Left lung (tissue), 14 donors: ENCODE measurements at places on chromosomes 7 and 10.

DNA sequence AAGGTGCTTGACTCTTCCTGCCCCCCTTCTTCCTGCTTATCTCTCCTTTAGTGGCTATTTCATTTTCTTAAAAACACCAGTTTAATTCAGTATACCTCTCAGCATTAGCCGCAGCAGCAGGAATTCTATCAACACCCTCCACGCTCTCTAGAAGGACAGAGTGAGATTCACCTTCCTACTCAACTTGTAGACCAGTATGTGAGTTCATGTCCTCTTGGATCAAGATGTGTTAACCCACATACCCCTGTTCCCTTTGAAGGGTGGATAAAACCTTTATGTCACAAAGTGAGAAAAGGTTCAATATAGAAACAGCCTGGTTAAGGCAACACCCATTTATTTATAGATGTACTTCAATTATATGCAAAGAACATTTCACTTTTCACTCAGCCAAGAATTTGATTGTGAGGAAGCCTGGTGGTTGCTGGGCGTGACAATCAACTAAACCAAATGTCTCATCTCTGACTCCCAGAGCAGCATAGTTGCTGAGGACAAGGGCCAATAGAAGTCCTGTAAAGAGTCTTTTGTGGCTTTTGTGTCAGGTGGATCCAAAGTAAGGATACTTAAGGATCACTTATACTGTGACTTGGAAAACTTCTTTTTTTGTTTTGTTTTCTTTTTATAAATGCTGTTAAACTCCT lies 617.1 kb downstream of the SORCS3 start:
- no peak for DNase-seq

- no peak for DNase-seq
These were observed 21.3 kb upstream of the SPOCK2 start for GRCh38 chr10:72109636-72110157.

DNA sequence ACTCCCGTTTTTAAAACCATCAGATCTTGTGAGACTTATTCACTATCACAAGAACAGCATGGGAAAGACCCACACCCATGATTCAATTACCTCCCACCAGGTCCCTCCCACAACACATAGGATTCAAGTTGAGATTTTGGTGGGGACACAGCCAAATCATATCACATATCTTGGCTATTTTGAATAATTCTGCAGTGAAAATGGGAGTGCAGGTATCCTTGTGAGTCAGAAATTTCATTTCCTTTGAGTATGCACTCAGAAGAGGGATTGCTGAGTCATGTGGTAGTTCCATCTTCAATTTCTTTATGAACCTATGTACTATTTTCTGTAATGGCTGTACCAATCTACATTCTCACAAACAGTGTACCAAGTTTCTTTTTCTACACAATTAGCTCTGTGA lies 125.8 kb downstream of the ANKRD7 start:
- no peak for DNase-seq

DNA sequence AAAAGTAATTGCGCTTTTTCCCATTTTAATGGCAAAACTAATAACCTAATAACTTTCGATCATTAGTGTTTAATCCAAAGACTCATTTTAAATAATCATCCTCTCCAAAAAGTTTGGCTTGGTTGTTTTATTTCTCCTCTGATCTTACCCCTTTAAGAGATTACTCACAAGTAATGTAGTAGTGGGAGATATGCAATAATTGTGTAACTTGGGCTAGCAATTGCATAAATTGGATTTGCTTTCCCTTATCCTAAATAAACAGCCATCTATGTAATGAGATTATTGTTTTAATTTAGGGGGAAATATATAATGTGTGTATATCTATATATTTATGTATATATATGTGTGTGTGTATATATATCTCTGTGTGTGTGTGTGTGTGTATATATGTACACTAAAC lies 82.5 kb downstream of the RNLS start:
- no peak for DNase-seq

DNA sequence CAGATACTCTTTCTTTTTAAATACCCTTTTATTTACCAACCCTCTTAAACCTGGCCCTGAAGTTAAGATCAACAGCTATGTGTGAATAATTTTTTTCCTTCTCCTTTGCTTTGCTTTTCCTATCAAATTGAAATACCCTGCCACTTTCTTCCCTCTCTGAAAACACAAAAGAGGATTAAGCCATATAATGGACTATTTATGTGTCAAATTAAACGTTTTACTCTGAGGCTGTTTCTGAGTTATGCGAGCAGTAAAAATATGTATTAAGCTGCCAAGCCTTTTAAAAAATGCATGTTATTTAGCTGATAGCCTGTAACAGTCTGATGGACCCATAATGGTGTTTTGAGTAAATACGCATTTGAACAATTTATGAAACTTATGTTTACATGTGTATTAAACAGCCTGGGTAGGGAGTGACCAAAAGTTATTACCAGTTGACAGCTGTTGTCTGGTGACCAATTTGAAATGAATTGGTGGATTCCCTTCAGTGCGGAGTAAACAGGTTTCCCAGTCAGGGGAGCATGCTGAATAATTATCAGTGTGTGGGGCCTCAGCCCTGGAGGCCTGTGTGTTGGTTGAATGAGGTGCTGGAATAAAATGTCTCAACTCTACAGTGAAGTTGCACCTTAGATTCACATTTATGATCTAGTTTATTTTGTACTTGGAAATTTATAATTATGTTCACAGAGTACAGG lies 89.6 kb downstream of the AUTS2 start:
- DNase-seq, result no peak

GRCh38 chr7:87511510-87511909 lies 36.0 kb upstream of the ABCB4 start:
- no peak for DNase-seq

GRCh38 chr10:24333736-24334135 lies 124.8 kb downstream of the KIAA1217 start:
- no peak for DNase-seq

DNA sequence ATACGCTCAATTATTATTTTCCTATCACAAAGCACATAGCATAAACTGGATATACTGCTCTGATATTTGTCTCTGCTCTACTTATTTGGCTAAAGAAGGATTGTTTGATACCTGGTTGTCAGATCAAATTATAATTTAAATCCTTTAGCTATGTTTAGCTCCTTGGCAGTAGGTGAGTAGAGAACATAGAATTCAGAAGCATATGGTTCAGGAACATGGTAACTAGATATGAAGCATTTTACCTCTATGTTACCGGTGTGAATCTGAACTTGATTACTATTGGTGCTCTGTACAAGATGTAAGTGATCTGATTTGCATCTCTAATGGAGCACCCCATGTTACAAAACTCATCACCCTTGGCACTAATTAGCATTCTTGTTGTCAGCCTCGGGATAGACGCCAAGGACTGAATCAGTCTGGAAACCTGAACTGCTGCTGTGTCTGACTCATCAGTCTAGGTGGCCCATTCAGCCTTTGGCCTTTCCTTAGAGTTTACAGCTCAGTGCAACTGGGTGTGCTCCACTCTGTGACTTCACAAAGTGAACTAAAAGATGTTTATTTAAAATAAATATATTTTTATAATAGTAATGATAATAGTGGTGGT lies 12.3 kb upstream of the MYPN start:
- DNase-seq, result no peak

GRCh38 chr7:90719155-90719554 lies 123.0 kb downstream of the CDK14 start:
- DNase-seq, result no peak

GRCh38 chr7:80581486-80582260 lies 56.8 kb upstream of the CD36 start:
- no peak for DNase-seq

GRCh38 chr10:119531067-119531466 lies 11.5 kb downstream of the RGS10 start:
- no peak for DNase-seq

GRCh38 chr7:15915686-15916293 lies 229.3 kb upstream of the MEOX2 start:
- no peak for DNase-seq

- no peak for DNase-seq
These were observed 24.0 kb downstream of the COL26A1 start for GRCh38 chr7:101386558-101387231.

- DNase-seq, result no peak
These were observed 55.4 kb upstream of the FAM3C start for GRCh38 chr7:121451367-121452094.

DNA sequence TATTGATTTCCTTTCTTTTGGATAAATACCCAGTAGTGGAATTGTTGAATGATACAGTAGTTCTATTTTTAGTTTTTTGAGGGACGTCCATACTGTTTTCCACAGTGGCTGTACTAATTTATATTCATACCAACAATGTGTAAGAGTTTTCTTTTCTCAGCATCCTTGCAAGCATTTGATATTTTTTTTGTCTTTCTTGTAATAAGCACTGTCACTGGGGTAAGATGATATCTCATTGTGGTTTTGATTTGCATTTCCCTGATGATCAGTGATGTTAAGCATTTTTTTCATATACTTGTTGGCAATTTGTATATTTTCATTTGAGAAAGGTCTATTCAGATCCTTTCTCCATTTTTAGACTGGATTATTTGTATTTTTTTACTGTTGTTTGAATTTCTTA lies 308.7 kb downstream of the PTEN start:
- DNase-seq, result no peak

DNA sequence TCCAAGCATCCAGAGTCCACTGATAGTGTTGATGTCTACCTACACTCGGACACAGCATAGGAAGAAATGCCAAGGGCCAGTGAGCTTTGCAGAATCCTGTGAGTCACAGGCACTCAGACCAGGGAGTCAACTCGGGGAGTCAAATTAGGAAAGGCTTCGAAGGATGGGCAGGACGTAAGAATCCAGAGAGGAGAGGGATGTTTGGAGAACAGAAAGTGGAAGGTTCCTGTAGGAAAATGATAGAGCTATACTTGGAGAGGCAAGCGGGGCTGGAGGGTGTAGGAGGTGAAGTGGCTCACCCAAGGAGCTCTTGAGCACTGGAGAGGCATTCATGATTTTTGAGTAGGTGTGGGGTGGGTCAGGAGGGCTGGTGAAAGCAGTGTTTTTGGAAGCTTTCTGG lies 3.0 kb downstream of the ZYX start:
- no peak for DNase-seq

- DNase-seq, result no peak
These were observed 26.4 kb upstream of the ITPRID1 start for GRCh38 chr7:31487476-31487875.

- no peak for DNase-seq
These were observed 8.1 kb downstream of the PDE1C start for GRCh38 chr7:32062150-32062549.

GRCh38 chr7:121272676-121273075 lies 56.1 kb upstream of the WNT16 start:
- no peak for DNase-seq

GRCh38 chr7:7772397-7772821 lies 54.0 kb upstream of the RPA3 start:
- no peak for DNase-seq

DNA sequence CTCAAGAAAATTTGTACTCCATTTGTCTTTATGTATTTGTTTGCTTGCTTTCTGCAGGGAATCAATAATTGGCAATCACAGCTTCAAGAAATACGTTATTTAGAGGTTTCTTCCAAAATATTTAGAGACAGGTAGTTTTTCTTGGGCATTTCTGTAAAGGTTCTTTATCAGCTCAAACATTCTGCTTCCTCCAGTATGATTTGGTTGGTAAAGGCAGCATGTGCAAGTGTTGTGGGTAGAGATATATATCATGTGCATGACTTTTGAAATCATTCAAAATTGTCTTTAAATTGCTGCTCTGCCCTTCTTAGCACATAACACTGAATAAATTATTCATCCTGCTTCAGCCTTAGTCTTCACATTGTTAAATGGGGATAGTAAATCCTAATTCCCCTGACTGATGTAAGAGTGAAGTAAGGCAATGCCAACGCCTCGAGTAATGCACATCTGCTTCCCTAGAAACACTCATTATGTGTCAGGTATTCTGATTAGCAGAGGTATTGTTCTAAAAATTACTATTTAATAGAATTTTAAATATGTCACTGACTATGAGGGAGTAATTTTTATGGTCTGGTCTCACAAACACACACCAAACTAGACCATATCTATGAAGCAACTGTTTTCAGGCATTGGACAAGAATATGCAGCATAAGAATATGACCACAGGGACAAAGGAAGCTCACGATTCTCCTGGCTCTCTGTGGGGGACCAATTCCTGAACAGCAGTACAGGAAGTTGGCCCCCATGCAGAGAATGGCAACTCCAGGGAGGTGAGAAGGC lies 77.3 kb upstream of the AKR1E2 start:
- DNase-seq, result no peak

DNA sequence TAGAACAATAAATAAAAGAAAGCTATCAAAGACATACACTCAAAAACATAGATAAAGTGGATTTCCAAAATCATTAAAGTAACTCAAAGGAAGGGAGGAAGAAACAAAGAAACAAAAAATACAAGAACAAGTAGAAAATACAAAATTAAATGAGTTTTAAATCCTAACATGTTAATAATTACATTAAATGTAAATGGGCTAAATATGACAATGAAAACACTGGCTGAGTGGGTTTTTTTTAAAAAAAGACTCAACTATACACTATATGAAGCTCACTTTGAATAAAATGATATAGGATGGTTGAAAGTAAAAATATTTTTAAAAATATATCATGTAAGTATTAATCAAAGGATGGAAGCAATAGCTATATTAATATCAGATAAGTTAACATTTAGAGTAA lies 371.4 kb downstream of the PTPRN2 start:
- no peak for DNase-seq

DNA sequence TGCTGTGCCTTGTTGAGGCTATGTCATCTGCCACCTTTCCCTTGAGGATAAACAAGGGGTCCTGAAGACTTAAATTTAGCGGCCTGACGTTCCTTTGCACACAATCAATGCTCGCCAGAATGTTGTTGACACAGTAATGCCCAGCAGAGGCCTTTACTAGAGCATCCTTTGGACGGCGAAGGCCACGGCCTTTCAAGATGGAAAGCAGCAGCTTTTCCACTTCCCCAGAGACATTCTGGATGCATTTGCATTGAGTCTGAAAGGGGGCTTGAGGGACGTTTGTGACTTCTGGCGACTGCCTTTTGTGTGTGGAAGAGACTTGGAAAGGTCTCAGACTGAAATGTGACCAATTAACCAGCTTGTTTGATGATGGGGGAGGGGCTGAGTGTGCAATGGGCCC lies 52.5 kb downstream of the VWA2 start:
- DNase-seq, result peak; percentile 3

DNA sequence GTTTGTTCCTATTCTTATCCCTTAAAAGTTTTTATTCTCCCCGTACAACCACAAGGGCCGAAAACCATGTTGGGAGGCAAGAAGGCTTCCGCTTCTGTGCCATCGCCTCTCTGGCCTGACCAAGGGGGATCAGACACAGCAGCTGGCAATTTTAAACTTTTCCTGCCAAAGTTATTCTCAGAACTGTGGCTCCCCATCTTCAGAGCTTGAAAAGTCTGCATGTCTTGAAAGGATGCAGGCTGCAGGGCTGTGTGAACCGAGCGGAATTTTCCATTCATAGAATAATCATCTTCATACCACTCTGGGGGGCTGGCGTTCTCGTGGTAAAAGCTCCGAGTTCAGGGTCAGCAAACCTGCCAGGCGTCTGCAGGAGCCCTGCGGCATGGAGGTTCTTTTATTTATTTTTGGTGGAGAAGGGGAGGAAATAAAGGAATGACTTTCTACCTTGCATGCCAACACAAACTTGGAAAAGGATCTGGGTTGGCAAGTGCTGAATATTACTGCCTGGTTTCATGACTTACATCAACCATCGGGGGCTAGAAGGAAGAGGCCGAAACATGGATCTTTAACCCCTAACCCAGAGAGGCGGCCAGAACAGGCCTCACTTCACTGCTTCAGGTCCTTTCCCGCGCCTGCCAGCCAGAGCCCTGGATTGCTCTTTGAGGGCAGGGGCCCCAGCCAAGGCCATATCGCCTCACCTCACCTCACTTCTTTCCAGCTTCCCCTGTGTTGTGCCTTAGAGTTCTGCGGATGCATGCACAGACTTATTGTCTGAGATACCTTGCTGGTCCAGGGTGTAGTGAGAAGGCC lies 3.0 kb upstream of the NANOS1 start:
- no peak for DNase-seq

GRCh38 chr10:12502526-12503274 lies 153.4 kb downstream of the CAMK1D start:
- DNase-seq, result no peak
